ENCODE measurements at places on chromosomes 5 and 9.

DNA sequence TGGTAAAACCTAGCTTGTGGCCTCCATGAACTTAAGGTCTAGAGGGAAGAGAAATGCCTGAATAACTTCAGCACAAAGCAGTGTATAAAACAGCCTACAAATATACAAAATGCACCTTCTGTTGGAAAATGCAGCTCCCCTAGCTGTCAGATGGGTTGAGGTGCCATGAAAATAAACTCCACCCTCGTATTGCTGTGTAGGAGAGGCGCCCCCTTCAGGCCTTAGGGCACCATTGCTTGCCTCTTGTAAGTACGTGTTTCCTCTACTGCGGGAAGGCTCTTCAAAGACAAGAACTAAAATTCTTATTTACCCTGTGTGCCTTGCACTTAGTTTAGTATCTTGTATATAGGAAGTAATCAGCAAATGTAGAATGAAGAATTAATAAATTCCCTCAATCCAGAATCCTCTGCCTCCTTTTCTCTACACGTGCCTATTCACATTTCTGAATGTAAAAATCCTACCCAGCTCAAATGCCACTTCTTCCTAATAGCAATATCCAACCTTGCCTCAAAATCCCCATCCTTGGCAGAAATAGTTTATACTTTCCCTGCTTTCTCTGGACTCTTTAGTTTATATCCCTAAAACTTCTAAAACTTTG is 393.7 kb upstream of the PDE4D start:
- peak; percentile 1 for DNase-seq

- DNase-seq: no peak
These were observed 167.1 kb downstream of the ACTL7B start for GRCh38 chr9:108688676-108689075.

DNA sequence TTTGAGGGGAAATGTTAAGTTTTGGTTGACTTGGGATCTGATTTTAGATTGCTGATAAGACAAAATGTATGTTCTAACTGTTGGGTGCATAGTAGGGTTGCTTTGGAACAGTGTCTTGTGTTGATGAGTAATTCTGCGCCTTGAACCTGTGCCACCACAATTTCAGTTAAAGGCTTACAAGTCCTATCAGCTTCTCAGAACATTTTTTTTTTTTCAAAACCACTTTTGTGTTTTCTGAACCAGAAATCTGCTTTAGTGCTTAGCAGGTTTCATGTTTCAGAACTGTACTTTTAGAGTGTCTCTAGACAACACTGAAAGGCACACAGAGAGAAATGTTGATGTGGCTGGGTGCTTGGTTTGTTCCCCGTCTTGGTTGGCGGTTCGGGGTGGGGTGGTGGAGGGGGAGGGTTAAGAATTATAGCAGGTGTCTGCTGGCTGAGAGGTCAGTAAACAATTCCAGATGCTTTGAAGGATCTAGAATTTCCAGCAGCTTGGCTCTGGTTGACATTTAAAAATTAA is 84.6 kb downstream of the ANKRD55 start:
- DNase-seq: peak; percentile 47

- peak; percentile 10 for DNase-seq
These were observed 145.4 kb upstream of the RAD23B start for GRCh38 chr9:107137495-107138202.

DNA sequence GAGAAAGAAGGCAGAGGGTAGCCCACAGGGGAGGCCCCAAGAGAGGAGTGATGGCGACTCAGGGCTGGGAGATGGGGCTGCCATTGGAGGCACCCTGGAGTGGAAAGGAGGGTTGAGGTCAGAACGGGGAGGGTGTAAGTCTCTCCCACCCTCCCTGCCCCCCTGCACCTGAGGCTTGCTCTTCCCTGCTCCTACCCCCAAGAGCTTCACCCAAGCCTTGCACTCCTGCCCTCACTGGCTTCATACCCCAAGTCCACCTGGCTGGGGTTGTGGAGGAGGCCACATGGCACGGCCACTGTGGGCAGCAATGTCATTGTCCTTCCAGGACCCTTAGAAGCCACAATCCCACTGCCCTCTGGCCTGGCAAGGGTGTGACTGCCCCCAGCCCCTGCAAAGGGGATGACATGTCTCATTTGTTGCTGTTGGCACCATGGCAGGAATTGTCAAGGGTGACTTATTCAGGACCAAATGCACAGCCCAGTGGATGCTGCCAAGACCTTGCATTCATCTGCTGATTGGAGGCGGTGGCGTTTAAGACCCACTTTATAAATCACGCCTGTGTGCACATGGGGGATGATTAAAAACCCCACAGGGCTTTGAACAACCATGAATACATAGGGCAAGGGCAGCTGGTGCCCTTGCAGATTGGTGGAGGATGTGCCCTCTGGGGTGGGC is 47.6 kb upstream of the RNU6ATAC start:
- no peak for DNase-seq

- no peak for DNase-seq
These were observed 17.2 kb upstream of the ADAMTSL1 start for GRCh38 chr9:18456624-18457237.

- DNase-seq: no peak
These were observed 72.0 kb downstream of the PIK3R1 start for GRCh38 chr5:68287631-68287975.

- no peak for DNase-seq
These were observed 1.5 kb upstream of the NPM1 start for GRCh38 chr5:171386006-171386671.

Measured in CD4-positive, alpha-beta T cell treated with Interleukin-17A for 1 hour (primary cell).